ENCODE measurements at places on chromosomes 3 and 15.

DNA sequence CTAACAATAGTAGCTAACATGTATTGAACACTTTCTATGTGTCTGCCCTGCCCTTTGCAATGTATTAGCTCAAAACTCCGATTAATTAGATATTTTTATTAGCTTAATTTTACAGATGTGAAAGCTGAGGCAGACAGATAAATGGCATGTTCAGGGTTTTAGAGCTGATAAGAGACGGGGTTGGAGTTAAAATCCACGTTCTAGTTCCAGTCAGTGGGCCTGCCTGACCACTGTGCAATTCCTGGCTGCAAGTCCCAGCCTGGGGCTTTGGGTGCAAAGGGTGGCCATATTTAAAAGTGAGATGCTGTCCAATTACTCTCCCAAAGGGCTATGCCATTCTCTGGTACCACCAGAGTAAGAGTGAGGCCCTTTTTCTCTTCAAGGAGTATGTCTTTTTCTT lies 33.2 kb downstream of the FOXL2 start:
- no peak for DNase-seq

DNA sequence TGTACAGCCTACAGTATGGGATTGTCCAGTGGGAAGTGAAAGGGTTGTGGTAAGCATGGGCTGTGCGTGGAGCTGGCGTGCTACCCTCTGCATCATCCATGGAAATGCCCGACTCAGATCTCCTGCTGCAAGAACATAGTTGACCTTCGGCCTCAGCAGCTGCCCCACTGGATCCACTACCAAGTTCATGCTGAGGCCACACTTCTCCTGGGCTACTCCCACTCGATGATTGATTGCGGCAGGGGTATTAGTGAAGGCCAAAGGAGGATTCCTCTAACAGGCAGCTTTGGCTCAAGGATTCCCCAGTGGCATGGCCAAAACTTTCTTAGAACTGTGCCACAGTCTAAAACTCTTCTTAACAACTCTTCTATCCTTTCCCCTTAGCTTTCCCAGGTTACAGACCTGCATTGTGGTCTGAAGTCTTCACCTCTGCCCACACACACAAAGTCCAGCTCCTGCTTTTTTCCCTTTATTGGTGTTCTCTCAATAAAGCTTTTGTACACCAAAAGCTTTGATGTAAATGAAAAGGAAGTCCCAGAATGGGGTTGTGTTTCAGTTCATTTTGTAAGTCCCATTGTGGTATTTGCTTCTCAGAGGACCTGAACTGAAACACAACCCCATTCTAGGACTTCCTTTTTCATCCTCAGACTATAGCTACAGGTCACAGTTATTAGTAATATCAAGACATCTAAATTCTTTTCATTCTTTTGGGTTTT lies 4.9 kb upstream of the TBC1D5 start:
- DNase-seq = no peak

DNA sequence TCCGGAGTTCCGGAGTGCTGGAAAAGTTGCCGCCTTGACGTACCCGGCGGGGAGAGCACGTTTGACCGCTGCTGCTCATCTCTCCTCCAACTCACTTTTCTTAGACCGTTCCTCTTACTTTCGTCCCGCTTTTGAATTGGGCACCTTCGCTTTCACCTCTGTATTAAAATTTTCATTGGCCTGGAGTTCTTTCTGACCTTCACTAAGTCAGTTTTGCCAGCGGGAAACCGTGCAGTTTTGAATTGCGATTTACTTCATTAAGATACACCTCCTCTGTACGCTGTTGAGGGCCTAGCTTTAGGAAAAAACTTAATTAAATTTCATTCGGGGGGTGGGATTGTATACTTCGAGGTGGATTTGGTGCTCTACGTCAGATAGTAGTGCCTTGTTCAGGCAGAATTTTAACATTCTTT lies 1.3 kb downstream of the GMPS start:
- DNase-seq = no peak

DNA sequence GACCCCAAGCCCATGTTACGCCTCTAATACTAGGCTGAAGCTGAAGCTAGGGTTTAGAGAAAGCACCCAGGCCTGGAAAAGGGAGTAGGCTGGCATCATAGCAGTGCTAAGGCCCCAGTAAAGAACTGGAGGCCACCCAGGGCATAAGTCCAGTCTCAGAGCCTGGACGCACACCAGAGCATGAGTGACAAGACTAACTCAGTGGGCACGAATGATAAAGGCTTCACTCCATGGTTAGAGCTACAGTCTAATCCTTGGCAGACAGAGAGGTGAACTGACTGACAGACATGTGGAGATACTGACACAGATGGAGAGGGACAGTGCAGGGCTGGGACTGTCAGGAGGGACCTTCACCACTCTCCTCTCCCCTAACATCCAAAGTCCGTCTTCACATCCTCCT lies 139.8 kb downstream of the KCNMB2 start:
- DNase-seq = no peak

GRCh38 chr3:177538750-177539730 lies 341.8 kb upstream of the TBL1XR1 start:
- DNase-seq = no peak

DNA sequence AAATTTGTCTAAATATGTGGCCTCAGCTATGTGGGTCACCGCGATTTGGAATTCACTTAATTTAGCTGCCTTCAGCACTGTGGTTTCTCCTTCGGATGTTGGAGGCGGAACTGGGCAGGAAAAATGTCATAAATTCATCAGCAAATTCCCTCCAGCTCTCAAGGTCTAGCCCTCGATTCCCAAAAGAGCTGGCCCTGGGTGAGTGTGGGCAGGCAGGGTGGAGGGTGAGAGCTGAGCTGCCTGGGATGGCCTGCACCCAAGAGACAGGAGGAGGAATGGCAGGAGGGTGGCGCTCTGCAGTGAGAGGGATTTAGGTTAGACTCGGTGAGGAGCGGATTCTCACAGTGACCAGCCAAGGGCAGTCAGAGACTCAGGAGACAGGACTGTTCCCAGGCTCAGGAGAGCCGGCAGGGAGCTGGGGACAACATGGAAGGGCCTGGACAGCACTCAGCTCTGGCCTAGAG lies 57.1 kb downstream of the FEM1B start:
- peak; percentile 19 for DNase-seq

DNA sequence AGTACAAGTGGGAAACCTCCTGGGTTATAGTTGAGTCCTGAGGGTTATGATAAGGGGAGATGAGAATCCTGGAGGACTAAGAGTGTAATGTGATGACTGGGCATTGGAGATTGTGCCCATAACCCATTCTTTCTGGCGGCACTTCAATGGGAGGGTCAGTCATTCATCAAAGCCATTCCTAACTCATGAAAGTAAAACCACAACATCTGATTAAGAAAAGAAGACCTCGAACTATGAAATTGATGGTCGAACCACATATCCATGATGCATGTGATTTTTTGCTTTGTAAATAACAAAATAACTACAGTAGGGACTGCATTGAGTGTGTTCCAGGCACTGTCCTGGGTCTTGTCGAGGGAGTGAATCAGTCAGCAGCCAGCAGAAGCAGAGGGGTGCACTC lies 215.1 kb downstream of the SHQ1 start:
- DNase-seq = no peak

GRCh38 chr15:78620527-78621421 lies at the start of gene CHRNA3:
Gene CHRNA3 (minus strand): TSS chr15:78620996. CDS start chr15:78620794, 202 bp downstream.
- no peak for DNase-seq

Measured in AG09319 (cell line).